ENCODE measurements at places on chromosomes 6 and 20.
A peak's percentile ranks its signal among the peaks of the same experiment; 100 is the strongest.

- no peak for DNase-seq
Observed at GRCh38 chr6:143451531-143451930, 926 bp downstream of the PEX3 start.

DNA sequence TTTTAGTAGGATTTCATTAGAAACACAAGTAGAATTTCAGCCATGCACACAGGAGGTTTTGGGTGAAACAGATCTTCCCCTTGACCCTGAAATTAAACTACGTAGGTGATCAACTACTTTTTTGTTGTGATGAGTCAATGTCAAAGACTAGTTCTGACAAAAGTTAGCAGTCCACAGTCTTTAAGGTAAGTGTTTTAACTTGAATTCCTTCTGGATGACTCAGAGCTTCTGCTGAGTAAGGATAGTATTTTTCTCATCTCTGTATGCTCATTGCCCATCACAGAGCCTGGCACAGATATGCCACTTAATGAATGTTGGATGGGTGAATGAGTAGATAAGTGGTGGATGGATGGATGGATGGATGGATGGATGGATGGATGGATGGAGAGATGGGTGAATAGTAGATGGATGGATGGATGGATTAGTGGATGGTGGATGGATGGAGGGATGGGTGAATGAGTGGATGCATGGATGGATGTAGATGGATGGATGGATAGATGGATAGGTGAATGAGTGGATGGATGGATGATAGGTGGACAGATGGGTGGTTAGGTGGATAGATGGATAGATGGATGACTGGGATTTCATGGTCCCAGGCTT lies 165.3 kb downstream of the ZMYND8 start:
- no peak for DNase-seq

- no peak for DNase-seq
Observed at GRCh38 chr6:43738267-43738676, 31.7 kb upstream of the VEGFA start.

DNA sequence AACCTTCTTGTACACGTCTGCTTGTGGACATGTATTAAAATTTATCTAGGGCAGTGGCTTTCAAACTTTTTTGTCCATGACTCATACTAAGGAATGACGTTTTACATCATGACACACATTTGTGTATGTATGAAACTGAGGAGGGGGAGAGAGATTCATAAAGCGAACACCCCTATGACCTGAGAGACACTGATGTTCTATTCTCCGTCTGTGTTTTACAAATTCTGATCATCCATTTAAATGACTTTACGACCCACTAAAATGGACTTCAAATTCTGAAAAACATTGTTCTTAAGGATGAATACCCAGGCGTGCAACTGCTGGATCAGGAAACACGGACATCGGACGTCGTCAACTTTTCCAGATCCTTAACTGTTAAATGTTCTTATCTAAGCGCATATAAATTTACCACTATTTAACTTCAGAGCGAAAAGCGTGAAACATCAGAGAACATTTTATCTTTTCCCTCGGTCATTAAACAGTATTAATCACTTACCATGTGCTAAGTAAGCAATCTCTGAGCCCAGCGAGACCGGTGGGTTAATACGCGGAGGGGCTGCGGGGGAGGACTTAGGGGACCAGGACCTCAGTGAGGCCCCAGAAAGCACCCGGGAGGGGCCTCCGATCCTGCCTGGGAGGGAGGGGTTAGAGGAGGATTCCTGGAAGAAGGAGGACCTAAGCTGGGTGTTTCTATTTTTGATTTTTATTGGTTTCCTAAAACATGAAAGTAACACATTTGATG lies 1.2 kb downstream of the PLAGL1 start:
- DNase-seq, result no peak

- no peak for DNase-seq
Observed at GRCh38 chr6:112343977-112344376, 3.2 kb upstream of the RFPL4B start.

- DNase-seq, result no peak
Observed at GRCh38 chr6:24493945-24494820, 586 bp upstream of the ALDH5A1 start.

GRCh38 chr6:146595972-146596731 lies 2.6 kb upstream of the ADGB start:
- no peak for DNase-seq

- DNase-seq, result no peak
Observed at GRCh38 chr6:53165293-53165692, 16.7 kb upstream of the GCM1 start.

GRCh38 chr20:59495894-59496510 lies 108.3 kb upstream of the PHACTR3 start:
- DNase-seq, result peak; percentile 84

GRCh38 chr6:119348748-119349360 lies 707 bp downstream of the MAN1A1 start:
- DNase-seq, result no peak

DNA sequence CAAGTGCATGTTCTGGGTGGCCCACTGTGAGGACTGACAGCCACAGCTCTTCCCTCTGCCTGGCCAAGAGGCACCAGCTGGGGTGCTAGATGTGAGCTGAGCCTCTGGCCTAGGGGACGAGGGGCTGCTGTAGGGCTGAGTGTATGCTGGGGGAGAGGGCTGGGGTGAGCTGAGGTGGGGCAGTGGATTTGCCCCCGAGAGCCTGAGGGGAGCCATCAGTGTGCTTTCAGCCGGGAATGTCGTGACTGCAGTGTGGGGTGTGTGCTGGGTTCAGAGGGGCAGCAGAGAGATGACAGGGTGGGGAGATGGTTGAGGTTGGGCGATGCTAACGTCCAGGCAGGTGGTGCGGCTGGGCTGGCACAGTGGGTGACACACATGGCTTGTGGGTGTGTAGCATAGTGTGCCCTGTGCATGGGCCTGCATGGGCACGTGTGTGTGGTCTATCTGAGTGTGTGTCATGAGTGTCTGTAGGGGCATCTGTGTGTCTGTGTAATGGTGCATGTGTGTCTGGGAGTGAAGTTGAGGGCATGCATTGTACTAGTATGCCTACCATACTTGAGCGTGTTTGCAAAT lies 46.0 kb upstream of the BLCAP start:
- no peak for DNase-seq

GRCh38 chr6:11362564-11362963 lies 130.1 kb upstream of the NEDD9 start:
- DNase-seq, result no peak

- DNase-seq, result no peak
Observed at GRCh38 chr20:23609486-23610109, 3.9 kb upstream of the CST9 start.

GRCh38 chr6:41937861-41938574 lies 3.6 kb downstream of the CCND3 start:
- DNase-seq, result no peak

- no peak for DNase-seq
Observed at GRCh38 chr20:18663932-18664331, 76.1 kb downstream of the DTD1 start.
